ENCODE measurements at places on chromosomes 5 and 9.

DNA sequence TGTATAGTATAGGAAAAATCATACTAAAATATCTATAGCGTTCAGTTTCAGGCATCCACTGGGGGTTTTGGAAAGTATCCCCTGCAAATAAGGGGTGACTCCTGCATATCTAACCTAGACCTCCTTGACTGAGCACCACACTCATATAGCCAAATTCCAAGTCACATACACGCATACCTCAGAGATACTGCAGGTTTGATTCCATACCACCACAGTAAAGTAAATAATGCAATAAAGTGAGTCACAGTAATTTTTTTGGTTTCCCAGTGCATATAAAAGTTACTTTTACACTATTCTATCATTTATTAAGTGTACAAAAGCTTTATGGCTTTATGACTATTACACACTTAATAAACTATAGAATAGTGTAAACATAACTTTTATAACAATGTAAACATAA lies 151.3 kb downstream of the CCDC192 start:
- no peak for DNase-seq

GRCh38 chr9:95763006-95763405 lies 112.5 kb upstream of the ERCC6L2 start:
- no peak for DNase-seq

DNA sequence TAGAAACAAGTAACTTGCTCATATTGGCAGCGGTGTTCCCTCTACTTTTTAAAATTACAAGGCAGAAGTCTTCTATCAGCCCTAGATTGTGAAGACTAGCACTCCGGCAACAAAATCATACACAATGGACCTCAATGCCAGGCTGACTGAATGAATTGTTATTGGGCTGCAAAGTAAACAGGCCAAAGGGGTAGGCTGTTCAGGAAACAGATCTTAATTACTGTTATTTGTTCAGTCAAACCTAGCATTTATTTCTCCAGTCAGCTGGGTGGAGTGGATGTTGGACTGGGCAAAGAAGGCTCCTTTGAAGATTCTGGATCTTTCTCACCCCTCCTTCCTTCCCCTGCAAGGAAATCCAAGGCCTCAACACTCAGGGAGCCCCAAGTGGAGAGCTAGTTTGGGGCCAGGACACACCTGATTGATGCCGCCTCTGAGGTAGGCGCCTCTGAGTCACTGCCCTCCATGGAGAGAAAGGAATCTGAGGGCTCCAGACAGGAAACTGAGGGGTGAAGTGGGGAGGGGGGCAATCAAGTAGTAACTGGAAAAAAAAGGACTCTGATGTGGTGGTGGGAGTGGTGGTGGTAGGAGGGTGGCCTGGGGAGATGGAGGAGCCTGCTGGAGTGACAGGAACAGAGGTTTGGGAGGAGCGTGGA lies 35.5 kb downstream of the SERINC5 start:
- no peak for DNase-seq

DNA sequence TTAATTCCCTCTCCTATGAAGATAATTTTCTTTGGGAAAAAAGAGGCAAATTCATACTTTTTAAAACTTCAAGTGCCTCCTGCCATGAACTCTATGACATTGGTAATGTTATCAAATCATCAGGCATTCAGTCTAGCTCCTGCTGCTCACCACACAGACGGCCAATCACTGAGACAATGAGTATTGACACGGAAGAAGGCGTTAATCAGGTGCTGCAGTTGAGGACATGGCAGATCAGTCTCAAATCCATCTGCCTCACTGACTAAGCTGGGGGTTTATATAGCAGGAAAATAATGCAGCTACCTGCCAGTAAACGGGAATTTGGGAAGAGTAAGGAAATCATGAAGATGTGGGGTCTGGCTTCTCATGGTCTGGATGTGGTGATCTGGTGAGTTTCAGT lies 1087.7 kb downstream of the CDH9 start:
- no peak for DNase-seq

- no peak for DNase-seq
These were observed 1.8 kb downstream of the CCNH start for GRCh38 chr5:87410931-87411330.

- DNase-seq: no peak
These were observed 200.7 kb downstream of the FANCC start for GRCh38 chr9:95116808-95117204.

DNA sequence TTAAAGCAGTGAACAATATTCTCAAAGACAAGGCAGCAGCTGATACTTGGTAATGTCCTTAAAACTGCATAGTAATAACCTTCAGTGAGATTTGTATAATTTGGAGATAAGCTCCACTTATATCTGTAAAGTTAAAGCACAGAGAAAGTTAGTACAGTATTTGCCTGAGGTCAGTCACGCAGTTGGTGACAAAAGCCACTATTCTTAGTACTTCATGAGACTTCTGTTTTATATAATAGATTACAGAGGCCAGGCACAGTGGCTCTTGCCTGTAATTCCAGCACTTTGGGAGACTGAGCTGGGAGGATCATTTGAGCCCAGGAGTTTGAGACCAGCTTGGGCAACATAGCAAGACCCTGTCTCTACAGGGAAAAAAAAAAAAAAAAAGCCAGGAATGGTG lies 266.4 kb upstream of the DMRT1 start:
- DNase-seq: no peak

- peak; percentile 2 for DNase-seq
These were observed 9.4 kb upstream of the GABRA6 start for GRCh38 chr5:161676103-161676502.

GRCh38 chr9:82167296-82167695 lies 178.7 kb downstream of the SPATA31D1 start:
- no peak for DNase-seq

GRCh38 chr9:105193560-105193959 lies 50.9 kb upstream of the SLC44A1 start:
- no peak for DNase-seq

- DNase-seq: peak; percentile 30
These were observed 7.2 kb downstream of the ZDHHC12 start for GRCh38 chr9:128716581-128717254.

DNA sequence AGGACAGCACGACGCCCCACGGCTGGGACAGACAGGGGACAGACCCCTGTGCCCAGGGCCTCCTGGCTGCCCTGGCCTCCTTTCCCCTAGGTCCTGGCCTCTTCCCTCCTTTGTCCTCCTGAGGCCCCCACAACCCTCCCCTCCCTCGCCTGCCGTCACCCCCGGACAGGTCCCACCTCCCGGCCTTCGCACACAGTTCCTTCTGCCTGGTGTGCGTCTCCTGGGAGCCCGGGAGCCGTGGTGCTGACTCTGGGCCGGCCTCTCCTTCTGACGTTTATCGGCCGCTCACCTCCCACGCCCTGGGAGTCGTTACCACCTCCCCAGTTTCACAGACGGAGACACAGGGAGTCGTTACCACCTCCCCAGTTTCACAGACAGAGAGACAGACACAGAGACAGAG lies 25.1 kb upstream of the NOTCH1 start:
- DNase-seq: no peak

DNA sequence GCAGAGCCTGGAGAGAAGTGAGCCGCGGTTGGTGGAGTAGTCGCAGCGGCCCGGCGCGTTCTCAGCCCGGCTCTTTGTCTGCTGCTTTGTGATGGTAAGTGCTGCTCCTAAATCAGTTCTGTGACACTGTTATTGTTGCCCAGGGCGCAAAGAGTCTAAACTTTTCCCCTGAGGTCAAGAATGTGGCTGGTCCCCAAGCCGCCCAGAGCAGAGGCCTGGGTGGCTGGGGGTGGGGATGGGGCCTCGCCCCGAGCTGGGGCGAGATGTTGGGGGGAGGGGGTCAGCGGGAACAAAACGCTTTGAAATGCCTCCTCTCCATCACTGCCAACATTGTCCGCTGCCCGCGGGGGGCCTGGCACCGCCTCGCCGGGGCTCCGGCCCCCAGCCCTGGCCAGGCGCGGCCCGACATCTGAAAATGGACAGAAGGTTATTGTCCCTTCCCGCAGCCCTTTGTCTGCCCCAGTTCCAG lies 11.7 kb upstream of the CERCAM start:
- DNase-seq: no peak

GRCh38 chr5:132979367-132979940 lies 16.0 kb upstream of the AFF4 start:
- DNase-seq: no peak

- DNase-seq: no peak
These were observed 118.7 kb upstream of the SGCD start for GRCh38 chr5:156208271-156208670.
